ENCODE measurements at places on chromosomes 11 and 22.

DNA sequence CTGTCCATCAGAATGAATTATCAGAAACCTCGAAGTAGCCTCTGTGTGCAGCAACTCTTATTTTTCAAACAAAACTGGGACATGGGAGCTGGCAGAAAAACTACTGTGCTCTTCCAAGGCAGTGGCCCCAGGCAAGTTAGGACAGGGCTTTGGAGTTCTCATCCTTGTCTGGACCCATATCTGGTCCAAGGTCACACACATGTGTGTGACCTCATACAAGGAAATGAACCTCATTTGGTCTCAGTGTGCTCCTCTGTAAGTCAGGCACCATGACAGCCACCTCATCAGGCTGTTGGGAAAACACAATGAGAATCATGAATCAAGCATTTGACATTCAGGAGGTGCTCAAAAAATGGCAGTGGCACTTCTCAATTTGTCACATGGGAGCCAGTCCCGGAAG lies 25.8 kb downstream of the LARGE1 start:
- no peak overlapping the region for H3K4me3 ChIP-seq
- peak overlapping the region; percentile 59 for H3K27ac ChIP-seq
- H3K27me3 ChIP-seq = no peaks in the 10 kb centered on the region
- H3K36me3 ChIP-seq = no peaks in the 10 kb centered on the region
- peaks cover 27% of the 10 kb centered on the region for H3K4me1 ChIP-seq
- no peak for DNase-seq

DNA sequence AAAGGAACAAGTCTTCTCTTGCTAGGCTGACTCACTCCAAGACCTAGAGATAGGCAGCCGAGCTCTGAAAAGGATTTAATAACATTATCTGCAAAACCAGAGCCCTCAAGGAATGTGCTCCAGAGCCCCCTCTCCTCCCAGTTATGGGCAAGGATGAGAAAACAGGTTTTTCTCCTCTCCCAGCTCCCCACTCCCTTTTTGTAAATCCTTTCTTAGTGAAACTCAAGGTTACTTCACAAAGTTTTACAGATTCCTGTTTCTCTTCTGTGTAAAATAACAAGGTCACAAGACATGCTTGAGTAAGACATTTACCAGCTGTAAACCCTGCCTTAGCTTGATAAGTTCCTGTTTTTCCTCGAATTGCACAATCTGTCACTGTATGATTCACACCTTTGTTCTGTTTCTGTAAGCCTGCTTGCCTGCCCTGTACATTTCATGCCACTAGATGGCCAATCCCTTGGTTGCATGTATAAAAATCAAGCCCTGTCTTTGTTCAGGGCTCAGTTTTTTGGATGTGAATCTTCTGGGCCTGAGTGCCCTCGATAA lies 489.4 kb downstream of the KCNA4 start:
- no peaks in the 10 kb centered on the region for H3K27me3 ChIP-seq
- H3K4me3 ChIP-seq = no peak overlapping the region
- H3K27ac ChIP-seq = peak overlapping the region; percentile 93

GRCh38 chr11:63818609-63819008 lies 5.4 kb downstream of the SPINDOC start:
- peaks cover 12% of the 10 kb centered on the region for H3K4me1 ChIP-seq
- no peaks in the 10 kb centered on the region for H3K27me3 ChIP-seq
- H3K36me3 ChIP-seq = no peaks in the 10 kb centered on the region
- DNase-seq = no peak
- H3K4me3 ChIP-seq = no peak overlapping the region
- no peak overlapping the region for H3K27ac ChIP-seq

- no peak overlapping the region for H3K27ac ChIP-seq
- peak; percentile 5 for DNase-seq
- H3K27me3 ChIP-seq = no peaks in the 10 kb centered on the region
- H3K4me3 ChIP-seq = no peak overlapping the region
These were observed 69.8 kb downstream of the FBLN1 start for GRCh38 chr22:45572444-45572843.

GRCh38 chr11:6438979-6439571 lies 1.7 kb downstream of the HPX start:
- H3K4me3 ChIP-seq = no peak overlapping the region
- no peak overlapping the region for H3K27ac ChIP-seq
- H3K27me3 ChIP-seq = no peaks in the 10 kb centered on the region
- peaks cover 20% of the 10 kb centered on the region for H3K4me1 ChIP-seq
- H3K36me3 ChIP-seq = no peaks in the 10 kb centered on the region

GRCh38 chr22:44455963-44456358 lies 42.1 kb downstream of the RTL6 start:
- H3K4me3 ChIP-seq = no peak overlapping the region
- H3K4me1 ChIP-seq = no peaks in the 10 kb centered on the region
- H3K27me3 ChIP-seq = no peaks in the 10 kb centered on the region
- DNase-seq = no peak
- H3K27ac ChIP-seq = no peak overlapping the region

All from hepatocyte (in vitro differentiated cells).